DMS53 (cell line): ENCODE measurements at places on chromosomes 13 and 19.

- no peak for DNase-seq
These were observed 2636.9 kb upstream of the PCDH20 start for GRCh38 chr13:64052521-64052920.

- DNase-seq, result no peak
These were observed 95.7 kb downstream of the STK24 start for GRCh38 chr13:98480915-98481877.

DNA sequence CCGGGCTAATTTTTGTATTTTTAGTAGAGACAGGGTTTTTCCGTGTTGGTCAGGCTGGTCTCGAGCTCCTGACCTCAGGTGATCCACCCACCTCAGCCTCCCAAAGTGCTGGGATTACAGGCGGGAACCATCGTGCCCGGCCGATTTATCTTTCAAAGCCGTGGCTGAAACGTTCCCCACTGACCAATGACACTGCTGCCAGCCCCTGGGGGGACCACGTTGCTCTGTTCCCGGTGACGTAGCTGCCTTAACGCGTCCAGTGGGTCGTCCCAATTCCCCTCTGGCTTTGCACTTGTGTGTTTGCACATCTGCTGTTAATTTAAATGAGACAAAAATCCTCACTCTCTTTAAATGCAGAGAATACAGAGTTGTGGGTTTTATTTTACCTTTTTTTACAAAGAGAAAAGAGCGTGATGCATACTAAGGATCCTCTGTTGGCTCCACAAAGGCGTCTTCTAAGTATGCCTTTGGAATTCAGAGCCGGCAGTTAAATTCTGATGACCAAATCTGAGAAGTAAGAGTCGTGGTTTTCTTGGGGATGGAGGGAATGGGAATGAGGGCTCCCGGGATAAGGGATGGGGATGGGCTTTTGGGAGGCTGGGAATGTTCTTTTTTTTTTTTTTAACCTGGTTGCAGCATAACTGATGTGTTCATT is 18.6 kb upstream of the LMTK3 start:
- DNase-seq, result no peak

DNA sequence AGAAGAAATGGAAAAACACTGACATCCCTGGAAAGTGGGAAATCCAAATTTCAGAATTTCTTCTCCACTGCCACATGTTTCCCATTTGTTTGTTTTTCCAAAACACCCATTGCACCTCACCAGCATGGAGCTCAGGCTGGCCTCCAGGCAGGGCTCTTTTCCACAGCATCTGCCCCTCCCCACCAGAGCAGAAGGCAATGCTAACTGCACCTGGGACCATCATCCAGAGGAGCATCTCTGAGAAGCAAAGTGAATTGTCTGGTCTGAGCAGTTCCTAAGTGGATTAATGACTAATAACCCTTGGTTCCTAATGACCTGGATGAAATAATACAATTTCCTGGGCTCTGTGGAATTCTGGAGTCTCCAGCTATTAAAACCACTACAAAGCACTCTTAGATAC is 8.8 kb upstream of the CYSLTR2 start:
- no peak for DNase-seq

- DNase-seq, result peak; percentile 16
These were observed 134.0 kb downstream of the COG6 start for GRCh38 chr13:39789451-39789850.

GRCh38 chr13:97194479-97194878 is 27.7 kb upstream of the MBNL2 start:
- no peak for DNase-seq

- DNase-seq, result peak; percentile 65
These were observed 250.3 kb upstream of the ATXN8OS start for GRCh38 chr13:69857183-69857821.

DNA sequence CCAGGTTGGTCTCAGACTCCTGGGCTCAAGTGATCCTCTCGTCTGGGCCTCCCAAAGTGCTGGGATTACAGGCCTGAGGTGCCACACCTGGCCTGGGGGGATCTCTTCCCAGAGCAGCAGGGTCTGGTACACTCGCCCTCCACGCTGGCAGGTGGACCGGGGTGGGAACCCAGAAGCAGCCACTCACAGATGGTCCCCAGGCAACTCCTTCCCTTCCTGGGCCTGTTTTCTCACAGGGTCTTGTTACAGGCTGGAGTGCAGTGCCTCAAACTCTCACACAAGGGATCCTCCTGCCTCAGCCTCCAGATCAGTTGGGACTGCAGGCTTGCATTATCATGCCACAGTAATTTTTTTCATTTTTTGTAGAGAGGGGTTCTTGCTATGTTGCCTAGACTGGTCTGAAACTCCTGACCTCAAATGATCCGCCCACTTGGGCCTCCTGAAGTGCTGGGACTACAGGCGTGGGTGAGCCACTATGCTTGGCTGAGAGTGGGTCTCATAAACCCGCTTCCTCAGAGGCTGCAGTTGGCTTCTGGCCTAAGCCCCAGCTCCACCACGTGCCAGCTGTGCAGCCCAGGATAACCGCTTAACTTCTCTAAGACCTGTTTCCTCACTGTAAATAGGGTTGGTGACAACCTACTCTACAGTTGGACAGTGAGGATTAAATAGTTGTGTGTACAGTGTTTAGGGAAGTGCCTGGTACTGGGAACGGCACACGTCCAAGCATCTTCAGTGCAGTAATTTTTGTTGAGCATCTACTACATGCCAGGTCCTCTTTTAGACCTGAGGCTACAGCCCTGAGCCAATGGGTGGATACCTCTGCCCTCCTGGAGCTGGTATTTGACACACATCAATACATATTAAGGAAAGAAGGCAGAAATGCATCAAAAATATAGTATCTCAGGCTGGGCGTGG is 871 bp upstream of the CCER2 start:
- no peak for DNase-seq

- no peak for DNase-seq
These were observed 20.9 kb downstream of the TMED1 start for GRCh38 chr19:10815007-10815536.

DNA sequence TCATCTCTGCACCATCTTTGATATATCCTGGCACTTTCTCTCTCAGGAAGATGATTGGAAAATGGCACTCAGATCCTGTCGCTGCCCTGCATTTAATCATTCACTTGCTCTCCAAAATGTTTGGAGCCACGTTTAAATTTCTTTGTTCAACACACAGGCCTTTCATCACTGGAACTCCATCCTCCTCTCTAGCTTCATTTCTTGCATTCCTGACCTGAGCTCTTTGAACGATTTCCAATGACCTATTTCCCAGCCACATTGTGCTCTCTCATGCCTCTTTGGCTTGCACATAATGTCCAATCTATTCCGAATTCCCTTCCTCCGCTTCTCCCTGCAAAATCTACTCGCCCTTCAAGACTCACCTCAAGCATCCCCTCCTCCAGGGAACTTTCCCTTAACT is 287.4 kb upstream of the NBEA start:
- no peak for DNase-seq

GRCh38 chr13:98749501-98749900 is 3.0 kb downstream of the SLC15A1 start:
- no peak for DNase-seq

DNA sequence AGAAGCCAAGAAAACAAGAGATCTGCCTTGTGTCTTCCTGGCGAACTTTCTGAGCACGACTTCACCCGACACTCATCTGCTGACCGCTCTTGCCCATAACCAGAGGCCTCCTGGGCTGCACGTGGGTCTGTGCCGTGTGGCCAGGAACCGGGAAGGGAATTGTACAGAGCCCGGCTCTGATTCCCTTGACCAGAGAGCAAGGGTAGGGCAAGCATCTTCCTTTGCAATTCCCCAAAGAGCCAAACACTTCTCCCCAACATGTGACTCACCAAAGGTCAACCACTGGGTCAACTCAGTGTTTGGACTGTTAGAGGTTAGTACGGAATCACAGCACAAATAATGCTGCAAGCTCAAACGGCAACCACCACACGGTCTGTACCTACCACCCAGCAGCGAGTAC is 48.9 kb downstream of the KLF2 start:
- no peak for DNase-seq
